Activated T-cell treated with anti-CD3 and anti-CD28 coated beads for 24 hours (primary cell): ENCODE measurements at places on chromosomes 12 and 14.
A peak's percentile ranks its signal among the peaks of the same experiment; 100 is the strongest.

GRCh38 chr12:64864319-64864718, 39.9 kb downstream of the TBC1D30 start:
- DNase-seq = no peak

DNA sequence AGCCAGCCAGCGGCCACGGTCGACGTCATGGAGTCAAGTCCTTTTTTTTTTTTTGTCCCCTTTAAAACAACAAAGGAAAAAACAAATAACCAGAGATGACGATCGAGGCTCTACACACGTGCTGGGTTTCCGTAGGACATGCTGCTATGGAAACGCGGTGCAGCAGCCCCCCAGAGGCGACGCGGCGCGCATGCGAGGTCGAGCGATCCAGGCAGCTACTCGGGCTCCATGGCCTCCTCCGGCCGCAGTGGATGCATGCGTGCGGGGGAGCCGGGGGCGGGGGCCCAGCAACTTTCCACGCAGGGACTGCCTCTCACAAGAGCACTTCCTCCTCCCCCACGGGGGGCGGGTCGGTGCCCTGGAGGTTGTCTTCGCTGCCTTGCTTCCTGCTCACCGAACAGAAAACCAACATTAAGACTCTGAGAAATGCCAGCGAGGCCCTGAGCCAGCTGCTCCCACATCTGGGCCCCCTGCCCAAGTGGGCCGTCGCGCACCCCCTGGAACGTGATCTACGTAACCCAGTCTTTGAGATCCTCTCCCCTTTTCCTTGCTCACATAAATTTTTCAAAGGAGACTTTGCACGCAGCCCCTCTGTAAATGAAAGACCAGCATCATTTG, 30.7 kb downstream of the P2RX4 start:
- peak; percentile 68 for DNase-seq

- no peak for DNase-seq
Observed at GRCh38 chr12:113082486-113083148, 26.1 kb downstream of the DTX1 start.

DNA sequence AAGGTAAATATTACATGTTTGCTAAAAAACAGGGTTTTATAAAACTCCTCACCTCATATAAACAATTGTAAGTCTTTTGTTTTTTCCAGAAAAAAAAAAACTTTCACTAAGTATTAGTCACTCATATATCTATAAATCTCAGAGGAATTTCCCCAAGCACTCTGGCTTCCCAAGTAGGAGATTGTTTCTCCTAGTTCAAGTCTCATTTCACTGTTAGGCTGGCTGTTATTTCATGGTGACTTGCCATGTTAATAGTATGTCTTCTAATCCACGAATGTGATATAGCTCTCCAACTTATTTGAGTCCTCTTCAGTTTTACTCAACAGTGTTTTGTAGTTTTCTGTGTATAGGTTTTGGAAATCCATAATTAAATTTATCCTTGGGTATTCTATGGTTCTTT, 61.6 kb downstream of the CAPZA3 start:
- no peak for DNase-seq

- DNase-seq = no peak
Observed at GRCh38 chr12:45124485-45125155, 73.7 kb upstream of the DBX2 start.

DNA sequence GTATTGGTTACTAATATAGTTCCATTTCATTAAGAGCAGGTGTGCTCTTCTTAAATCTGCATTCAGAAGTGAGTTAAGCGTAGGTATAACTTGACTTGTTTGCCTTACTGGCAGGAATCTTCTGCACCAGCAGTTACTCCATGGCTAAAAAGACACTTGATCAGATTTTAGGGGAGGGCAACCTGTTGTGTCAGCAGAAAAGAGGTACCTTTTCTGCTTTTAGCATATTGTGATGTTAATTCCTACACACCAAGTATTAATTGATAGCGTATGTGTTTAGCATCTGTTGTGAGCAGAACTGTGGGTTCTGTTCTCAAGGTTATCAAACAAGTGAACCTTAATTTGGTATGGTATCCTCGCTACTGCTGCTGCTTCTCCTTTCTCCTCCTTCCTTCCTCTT, 38.3 kb downstream of the TTLL5 start:
- no peak for DNase-seq

DNA sequence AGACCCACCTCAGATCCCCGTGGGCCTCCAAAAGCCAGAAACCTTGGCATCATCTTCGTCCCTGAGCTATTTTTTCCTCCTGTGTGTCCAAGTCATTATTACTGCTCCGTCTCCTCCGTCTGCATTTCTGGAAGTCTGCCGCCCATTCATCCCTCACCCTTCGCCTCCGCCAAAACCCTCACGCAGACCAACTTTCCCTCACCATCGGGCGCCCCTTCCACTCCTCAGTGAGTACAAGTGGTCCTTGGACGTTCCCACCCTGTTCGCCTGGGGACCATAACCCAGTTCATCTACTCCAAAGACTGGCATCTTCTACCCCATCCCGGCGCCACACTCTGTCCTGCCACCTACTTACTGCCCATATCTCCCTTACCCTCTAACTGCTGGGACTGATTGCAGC, 3.7 kb upstream of the LTBP2 start:
- DNase-seq = no peak

GRCh38 chr12:92206596-92206995, 61.0 kb upstream of the BTG1 start:
- no peak for DNase-seq

GRCh38 chr12:84562331-84562730, 350.3 kb downstream of the SLC6A15 start:
- no peak for DNase-seq

DNA sequence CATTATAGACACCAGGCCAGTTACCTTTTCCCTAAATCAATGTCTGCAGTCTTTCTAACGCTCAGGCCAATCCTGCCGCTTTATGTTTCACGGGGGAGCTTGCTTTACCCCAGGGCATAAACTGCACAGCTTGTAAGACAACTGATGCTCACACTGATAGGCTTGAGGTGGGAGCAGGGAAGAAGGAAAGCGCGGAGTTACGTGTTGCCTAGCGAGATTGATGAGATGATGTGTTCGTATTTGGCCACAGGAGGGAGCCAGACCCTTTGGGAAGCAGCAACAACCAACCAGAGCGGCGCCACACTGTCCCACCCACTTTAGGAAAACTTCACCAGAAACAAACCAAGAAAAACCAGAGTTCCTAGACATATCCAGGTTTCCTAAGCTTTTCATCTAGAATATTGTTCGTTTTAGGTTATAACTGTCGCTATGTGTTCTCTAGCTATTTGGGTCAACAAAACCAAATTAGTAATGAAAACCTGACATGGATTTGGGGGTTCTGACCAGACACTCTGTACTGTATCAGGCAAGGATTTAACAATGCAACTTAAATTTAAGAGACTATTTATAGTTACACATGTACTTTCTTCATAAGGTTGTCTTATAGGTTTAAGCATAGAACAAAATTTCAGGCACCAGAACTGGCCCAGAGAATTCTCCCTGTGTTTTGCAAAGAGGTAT, 2.4 kb downstream of the IL26 start:
- peak; percentile 68 for DNase-seq

- DNase-seq = no peak
Observed at GRCh38 chr12:114401328-114402083, 4.4 kb downstream of the TBX5 start.

DNA sequence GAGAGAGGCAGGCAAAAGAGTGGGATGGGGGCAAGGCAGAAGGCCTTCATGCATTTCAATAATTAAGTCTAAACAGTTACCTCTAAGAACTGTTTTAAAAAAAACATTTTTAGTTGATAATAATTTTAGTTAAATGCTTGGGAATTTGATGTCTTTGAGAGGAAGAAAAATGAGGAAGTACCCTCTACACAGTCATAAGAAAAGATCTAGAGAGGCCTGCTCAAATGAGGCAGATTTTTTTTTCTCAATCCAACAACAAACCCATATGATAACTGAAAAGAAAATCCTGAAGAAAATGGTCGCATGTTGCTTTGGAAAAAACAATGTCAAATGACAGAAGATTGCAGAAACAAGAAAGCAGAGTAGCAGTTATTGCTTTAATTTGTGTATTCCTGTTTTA, 25.6 kb downstream of the SINHCAF start:
- DNase-seq = no peak

- DNase-seq = no peak
Observed at GRCh38 chr12:6342140-6342889, 439 bp upstream of the TNFRSF1A start.

DNA sequence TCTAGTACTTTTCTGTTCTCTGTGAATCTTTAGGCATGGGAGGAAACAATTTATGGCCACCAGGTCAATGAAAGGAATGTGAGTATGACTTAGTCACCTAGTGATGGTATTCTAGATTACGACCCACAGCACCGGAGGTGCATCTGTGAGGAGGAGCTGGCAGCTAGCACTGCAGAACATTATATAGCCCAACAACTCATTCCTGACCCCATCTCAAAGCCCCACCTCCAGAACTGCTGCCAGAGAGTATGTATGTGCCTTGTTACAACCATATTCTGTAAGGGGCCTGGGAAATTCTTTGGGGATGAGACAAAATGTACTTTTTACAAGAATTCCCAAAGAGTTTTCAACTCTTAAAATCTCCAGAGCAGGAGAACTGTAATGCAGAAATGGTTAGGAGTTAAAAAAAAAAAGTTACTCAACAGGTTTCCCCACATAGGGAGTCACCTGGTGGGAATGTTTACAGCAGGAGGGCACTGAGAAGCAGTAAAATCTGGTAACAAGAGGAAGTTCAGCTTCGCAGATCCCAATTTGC, 34.9 kb upstream of the CERS5 start:
- DNase-seq = no peak

DNA sequence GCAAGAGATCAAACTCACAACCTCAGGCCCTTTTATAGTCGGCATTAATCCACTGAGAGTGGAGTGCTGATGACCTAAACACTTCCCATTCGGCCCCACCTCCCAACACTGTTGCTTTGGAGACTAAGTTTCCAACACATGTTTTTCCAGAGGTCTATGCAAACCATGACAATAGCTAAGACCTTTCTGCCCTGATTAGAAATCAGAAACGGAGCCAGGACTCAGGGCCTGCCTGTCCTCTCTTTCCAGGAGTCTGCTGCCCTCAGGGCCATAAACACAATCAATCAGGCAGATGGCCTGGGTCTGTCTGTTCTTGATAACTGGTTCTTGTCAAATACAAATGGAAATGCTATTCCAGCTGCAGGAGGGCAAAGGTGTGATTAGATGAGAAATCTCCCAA, 97.2 kb upstream of the PSMC1 start:
- no peak for DNase-seq

- DNase-seq = no peak
Observed at GRCh38 chr12:111964935-111965334, 48.0 kb downstream of the TMEM116 start.

GRCh38 chr12:26017484-26018211, 59.2 kb downstream of the RASSF8 start:
- DNase-seq = no peak

- no peak for DNase-seq
Observed at GRCh38 chr14:75515629-75515996, 6.7 kb upstream of the BATF start.

DNA sequence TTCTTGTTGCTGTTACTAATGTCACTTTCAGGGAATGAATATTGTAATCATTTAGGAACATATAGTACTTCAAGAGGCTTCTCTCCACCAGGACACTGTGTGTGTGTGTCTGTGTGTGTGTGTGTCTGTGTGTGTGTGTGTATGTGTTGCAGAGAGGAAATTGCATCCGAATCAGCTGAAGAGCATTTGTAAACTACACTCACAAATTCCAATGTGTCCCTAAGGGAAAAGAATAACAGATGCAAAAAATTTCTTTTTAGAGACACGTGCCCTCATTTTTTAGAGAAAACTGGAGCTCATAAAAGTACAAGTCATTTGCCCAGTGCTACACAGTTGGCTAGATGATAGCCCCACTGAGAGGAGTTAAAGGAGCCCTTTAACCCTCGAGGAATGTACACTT, 168.8 kb downstream of the ANO4 start:
- DNase-seq = no peak

DNA sequence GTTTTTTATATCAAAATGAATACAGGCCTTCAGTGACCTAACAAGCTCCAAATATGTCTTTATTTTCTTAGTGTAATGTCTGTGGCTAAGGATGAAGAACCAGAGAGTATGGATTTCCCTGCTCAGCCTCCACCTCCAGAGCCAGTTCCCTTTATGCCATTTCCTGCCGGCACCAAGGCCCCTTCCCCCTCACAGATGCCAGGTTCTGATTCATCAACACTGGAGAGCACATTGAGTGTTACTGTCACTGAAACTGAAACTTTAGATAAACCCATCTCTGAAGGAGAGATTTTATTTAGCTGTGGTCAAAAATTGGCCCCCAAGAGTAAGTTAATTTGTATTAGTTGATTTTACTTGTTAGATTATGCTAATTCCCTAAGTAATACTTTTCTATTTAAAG, 61.0 kb downstream of the KIAA0586 start:
- no peak for DNase-seq

- no peak for DNase-seq
Observed at GRCh38 chr12:34046570-34046969, 24.3 kb downstream of the ALG10 start.

GRCh38 chr12:10965476-10965875, 21.2 kb downstream of the TAS2R50 start:
- DNase-seq = no peak

- no peak for DNase-seq
Observed at GRCh38 chr12:112969547-112970306, 8.6 kb upstream of the OAS2 start.

DNA sequence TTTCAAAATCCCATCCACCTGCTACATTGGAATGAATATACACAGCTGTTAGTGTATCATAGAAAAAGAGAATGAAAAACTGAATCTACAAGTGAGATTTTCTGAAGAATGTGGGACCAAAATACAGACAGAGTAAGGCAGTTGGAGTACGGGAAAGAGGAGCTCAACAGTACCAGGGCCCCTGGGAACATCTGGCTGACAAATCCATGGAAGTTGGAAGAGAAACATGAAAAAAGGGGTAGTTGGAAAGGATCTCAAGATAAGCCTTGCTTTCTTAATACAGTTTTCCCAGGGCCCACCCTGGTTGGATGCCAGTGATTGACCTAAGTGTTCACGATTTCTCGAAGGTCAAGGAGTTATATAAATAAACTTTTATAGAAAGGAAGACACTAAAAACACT, 54.0 kb upstream of the SLCO1C1 start:
- no peak for DNase-seq

DNA sequence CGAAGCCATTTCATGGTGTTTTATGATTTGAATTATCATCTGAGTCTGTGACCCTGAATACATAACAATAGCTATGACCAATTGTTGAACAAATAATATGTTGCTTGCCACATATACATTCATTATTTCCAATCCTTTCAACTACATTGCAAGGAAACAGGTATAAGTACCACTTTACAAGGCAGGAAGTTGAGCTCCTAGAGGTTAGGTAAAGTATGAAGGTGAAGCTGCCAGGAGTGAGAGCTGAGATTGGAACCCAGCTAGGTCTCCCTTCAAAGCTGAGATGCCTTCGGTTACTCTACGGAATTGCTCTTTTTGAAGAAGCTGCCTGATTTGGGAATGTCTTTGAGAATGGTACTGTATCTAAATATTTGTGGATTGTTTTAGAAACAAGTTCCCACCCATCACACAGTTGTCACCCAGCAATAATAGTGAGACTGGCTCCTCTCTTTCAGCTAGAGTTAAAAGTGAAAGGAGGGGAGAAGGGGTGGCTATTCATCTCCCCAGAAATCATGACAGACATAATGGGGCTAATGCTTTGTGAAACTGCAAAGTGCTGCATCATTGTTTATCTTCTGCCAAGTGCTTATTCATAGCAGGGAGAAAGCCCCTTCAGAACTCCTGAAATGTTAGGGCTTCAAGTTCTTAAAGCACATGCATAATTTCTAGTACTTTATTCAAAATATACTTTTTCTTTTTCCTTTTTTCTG, 75.9 kb upstream of the AMIGO2 start:
- no peak for DNase-seq

GRCh38 chr12:58414398-58414871, 473.1 kb downstream of the ATP23 start:
- DNase-seq = no peak

- no peak for DNase-seq
Observed at GRCh38 chr12:77152623-77153193, 87.3 kb upstream of the E2F7 start.
